RCC 7860 (cell line): ENCODE measurements at places on chromosomes 6 and 20.

- no peak for DNase-seq
These were observed 216.2 kb downstream of the MYLK4 start for GRCh38 chr6:2534406-2535042.

DNA sequence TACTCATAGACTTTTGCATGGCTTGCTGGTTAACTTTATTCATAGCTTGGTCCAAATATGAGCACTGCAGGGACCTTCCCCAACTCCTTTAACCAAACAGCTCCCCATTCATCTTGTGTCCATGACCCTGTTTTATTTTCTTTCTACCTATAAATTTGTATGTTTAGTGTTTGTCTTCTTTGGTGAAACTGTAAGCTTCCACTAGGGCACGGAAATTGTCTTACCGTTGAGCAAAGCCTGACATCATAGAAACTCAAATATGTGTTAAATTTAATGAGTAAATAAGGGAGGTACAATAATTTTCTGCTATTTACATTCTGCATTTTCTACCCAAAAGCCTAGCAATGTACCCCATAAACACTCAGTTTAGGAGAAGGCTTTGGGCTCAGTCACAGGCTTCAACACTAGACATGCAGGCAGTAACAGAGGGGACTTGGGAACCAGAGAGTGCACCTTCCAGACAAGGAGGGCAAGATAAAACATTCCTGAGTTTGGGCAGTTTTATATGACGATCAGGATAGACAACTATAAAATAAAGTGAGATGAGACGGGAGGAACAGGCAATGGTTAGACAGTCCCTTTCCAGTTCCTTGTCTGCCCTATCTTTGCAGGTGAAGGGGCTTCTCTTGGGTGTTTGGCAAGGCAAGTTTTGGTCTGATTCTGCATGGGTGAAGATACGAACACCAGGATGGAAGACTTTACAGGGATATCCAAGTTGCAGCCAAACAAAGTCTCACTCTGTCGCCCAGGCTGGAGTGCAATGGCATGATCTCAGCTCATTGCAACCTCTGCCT, 46.2 kb upstream of the ZNF217 start:
- DNase-seq = no peak

- DNase-seq = no peak
These were observed 10.5 kb upstream of the TOX2 start for GRCh38 chr20:43903953-43904826.

DNA sequence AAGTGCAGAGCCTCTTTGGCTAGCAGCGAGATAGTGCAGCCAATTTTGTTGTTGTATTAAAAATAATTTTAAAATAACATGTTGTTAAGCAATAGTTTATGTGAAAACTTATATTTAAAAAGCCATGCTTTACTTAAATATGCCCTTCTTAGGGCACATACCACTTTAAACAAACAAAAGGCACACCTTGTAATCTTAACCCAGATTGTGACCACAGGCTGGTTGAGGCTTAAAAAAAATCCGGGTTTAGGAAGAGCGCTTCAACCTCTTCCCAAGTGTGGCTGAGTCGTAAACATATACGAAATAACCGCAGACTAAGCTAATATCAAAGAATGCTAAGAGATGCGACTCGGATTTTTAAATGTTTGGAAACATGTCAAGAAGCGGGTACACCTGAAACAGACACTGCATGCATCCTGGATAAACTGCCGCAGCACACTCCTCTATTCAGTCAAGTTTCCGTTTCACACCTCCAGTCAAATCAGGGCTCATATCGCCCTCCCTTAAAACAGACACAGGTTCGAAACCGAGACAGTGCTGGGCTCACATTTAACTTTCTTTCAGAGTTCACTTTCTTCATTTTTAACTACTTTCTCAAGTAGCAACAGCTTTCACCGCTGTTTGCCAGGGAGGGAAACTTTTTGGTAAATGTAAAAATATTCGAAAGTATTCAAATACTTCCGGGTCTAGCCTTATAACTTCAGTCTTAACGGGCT, 1.5 kb downstream of the DEK start:
- DNase-seq = peak; percentile 30

GRCh38 chr6:91447530-91448254, 860.8 kb upstream of the MAP3K7 start:
- no peak for DNase-seq
